ENCODE measurements at places on chromosomes 7 and 10.
A peak's percentile ranks its signal among the peaks of the same experiment; 100 is the strongest.

GRCh38 chr7:74575083-74575784, 82.3 kb upstream of the GTF2I start:
- no peak for DNase-seq

DNA sequence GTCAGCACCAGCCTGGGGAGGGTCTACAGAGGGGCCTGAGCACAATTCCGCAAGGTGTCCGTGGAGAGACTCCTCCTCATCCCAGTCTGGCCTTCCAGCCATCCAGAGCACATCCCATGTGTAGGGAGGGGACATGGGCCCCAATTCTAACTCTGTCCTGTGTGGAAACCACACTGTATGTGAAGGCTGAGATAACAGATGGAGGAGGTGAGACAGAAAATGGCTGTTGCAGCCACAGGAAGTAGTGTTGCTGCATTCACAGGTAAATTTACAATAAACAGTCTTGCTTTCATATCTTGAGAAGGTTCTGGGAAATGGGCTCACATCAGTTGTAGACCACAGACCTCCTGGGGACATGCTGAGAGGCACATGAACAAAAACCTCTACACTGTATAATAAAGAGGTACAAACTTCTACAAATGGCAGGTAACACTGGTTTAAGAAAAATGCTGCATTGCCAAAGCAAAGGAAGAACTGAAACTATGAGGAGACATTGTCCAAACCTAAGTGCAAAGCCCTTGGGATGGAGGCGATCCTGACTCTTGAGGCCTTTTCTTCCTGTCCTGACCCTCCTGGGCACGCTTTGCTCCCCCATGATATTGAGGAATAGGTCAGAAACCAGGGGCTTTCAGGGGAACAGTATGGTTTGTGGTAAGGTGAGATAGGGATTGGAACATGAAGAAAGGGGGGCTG, 21.6 kb upstream of the GIMAP2 start:
- no peak for DNase-seq

DNA sequence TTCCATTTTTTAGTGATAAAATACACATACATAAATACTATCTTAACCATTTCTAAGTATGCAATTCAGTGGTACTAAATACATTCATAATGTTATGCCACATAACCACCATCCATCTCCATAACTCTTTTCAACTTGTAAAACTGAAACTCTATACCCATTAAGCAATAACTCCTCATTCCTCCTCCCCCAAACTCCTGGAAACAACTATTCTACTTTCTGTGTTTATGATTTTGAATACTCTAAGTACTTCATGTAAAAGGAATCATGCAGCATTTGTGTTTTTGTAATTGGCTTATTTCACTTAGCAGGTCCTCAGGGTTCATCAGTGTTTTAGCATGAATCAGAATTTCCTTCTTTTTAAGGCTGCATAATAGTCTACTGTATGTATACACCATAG, 131.8 kb downstream of the TES start:
- no peak for DNase-seq

DNA sequence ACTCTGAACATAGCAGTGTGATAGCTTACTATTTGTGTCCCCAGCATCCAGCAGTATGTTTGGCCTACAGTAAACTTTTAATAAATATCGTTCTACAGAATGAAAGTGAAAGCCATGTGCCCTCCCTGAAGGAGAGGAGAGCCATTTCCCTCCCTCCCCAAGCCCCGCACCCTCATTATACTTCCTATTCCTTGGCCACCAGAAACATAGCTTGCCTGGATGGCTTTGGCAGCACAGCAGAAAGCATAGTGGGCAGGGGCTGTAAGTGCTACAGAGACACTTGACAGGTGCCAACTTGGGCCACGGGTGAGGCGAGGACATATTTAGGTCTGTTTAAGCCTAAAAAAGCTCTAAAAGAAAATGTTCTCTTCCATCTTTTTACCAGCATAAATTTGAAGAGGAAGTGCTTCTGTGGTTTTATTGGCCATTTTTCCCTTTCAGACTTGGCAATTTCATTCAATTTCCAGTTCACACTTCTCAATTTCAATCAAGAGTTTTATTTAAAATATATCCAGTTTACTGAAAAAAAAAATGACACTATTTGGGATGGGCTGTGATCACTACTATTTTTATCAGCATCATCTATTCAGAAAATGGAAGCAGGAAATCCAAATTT, 12.7 kb downstream of the HHEX start:
- DNase-seq, result no peak

DNA sequence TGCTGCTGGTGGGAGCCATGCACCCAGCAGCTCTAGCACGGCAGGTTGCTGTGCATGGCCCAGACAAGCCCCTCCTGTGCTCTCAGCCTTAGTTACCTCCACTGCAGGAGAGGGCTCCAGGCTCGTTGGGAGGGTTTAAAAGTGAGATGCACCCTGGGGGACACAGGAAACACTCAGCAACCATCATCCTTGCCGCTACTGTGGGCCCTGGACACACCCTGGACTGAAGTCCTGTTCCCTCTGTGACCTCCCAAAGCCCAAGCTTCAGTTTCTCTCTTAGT, 49.0 kb downstream of the FOXL3 start:
- no peak for DNase-seq

GRCh38 chr10:104297697-104298660, 29.0 kb downstream of the GSTO2 start:
- DNase-seq, result no peak

DNA sequence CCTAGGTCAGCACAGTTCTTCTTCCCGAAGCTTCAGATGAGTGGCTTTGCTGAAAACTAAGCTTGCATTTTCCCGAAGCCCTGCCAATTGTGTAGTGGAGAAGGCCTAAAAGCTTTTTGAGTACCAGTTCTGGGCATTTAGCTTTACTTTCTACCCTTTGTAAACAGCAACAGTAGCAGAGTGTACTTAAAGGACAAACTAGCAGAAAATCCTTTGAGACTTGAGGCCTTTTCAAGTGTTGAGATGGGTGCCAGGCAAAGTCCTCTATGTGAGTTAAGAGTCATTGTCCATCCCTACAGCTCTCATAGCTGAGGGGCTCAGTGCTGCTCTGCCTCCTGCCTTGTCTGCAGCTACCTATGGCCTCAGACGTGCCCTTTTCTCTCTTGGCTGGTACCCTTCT, 368.2 kb downstream of the CCSER2 start:
- no peak for DNase-seq

DNA sequence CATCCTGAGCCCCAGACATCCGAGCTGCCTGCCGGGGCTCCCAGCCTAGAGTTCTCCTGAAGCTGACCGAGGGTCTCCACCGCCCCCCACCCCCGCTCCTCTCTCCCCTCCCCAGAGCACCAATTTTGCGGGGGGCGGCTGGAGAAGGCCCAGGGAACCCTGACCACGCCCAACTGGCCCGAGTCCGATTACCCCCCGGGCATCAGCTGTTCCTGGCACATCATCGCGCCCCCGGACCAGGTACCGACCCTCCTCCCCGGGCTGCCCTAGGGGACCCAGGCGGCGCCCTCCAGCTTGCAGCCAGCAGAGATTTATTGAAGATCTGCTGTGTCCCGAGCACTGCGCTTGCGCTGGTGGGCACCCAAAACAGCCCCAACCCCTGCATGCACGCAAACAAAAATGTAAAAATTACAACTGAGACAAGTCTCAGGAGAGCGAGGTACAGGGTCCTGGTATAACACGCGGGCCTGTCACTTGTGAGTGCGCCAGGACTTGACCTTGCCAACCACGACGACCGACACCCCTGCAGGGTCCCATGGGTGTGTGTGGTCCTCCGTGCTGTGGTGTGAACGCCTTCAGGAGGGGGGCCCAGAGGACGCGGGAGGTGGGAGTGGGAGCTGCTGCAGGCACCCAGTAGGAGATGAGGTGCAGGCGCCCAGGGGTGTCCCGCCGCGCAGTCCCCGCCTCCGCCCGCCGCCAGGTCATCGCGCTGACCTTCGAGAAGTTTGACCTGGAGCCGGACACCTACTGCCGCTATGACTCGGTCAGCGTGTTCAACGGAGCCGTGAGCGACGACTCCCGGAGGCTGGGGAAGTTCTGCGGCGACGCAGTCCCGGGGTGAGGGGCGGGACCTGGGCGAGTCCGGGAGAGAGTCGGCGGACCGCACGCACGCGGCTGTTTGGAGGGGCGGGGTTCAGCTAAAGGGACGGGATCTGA, 3.1 kb downstream of the PCOLCE start:
- peak; percentile 65 for DNase-seq

DNA sequence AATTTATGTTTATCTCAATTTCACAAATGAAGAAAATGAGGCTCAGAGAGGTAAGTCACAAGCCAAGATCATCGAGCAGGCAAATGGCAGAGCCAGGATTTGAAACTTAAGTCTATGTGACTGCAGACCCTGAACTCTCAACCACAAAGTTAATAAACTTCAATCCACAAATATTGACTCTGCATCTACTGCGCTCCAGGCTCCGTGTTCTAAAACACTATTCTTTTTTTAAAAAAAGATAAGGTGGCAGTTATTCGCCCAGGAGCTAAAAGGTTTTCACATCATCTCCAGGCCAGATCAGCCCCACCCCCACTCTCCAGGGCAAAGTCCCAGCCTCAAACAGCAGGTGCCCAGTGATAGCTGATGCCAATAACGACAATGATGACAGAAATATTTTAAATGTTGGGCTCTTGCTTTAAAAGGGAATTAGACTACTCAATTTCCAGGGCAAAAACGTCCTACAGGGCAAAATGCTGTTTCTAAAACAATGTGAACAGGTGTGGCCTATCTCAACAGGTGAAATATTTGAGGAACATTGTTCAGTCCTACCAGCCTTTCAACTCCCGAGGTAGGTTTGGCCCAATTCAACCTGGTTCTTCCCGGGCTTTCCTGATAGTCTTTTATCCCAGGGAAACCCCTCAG, 85.2 kb downstream of the SORBS1 start:
- DNase-seq, result no peak

- DNase-seq, result no peak
Observed at GRCh38 chr10:132827423-132827789, 41.5 kb upstream of the NKX6-2 start.

DNA sequence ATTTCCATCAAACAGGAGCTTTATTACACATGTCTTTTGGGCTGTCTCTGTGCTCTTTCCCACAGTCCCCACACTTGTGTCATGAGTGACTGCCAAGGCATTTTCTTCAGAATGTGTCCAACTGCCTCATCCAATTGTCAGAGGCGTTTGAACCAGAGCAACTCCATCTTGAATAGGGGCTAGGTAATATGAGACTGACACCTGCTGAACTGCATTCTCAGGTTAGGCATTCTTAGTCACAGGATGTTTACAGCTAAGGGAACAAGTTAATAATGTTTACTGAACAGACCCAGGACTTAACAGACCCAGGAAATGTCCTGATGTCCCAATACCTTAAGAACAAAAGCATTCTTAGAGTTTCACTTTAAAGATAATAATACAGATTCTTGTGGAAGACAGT, 595.5 kb downstream of the REEP3 start:
- no peak for DNase-seq

GRCh38 chr10:112687647-112688046, 240.6 kb downstream of the VTI1A start:
- no peak for DNase-seq

DNA sequence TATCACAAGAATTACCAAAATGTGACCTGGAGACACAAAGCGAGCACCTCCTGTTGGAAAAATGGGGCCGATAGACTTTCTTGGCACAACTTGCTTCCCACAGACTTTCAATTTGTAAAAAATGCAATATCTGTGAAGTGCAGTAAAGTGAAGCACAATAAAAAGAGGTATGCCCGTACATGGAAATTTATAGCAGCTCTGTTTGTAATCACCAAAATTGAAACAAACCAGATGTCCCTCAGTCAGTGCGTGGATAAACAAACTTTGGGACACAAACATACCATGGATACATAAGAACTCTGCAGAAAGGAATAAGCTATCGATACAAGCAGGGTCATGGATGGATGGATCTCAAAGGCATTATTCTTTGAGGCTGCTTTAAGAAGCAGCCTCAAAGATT, 33.6 kb downstream of the ARID5B start:
- DNase-seq, result no peak

GRCh38 chr7:39623732-39624441, 515 bp downstream of the RALA start:
- DNase-seq, result peak; percentile 71

DNA sequence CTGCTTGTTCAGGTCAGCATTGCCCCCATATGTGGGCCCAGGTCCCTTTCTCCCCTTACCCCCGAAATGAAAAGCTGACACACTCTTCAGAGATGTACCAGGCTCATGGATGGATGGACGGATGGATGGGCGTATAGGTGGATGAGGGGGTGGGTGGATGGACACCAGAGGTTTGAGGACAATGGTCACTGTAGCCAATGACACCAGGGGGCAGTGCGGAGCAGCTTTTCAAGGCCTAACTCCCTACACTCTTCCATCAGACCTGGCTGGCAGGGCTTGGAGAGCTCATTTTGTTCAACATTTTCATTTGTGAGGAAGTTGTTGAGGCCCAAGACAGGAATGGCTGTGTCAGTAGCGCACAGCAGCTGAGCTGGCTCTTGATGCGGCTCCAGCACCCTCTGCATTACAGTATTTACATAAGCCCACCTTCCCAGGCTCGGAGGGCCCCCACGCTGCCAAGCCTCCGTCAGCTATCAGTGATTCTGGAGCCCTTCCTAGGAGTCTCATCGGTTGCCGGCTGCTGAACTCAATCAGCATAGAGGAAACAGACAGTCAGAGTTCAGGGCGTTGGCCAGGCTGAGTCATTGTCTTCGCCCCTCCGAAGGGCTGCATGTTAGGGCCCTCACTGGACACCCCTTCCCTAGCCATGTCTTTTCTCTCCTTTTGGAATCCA, 11.6 kb upstream of the FFAR4 start:
- peak; percentile 71 for DNase-seq

- no peak for DNase-seq
Observed at GRCh38 chr7:12316925-12317324, 86.7 kb downstream of the VWDE start.

DNA sequence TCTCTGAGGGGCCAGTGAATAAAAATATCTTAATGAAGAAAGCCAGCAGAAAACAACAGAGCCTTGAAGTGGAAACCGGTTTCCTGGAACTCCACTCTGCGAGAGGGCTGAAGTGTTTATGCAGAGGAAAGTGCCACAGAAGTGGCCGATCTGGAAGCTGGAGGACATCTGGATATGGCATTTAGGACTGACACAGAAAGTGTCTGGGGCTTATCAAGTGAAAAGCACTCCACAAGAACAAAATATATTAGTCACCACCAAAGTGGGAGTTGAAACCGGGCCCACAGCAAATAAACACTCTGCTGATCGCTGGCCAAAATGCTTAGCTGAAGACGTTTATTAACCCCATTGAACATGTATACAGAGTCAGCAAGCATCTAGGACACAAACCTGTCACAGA, 7.8 kb downstream of the NOD1 start:
- DNase-seq, result no peak

DNA sequence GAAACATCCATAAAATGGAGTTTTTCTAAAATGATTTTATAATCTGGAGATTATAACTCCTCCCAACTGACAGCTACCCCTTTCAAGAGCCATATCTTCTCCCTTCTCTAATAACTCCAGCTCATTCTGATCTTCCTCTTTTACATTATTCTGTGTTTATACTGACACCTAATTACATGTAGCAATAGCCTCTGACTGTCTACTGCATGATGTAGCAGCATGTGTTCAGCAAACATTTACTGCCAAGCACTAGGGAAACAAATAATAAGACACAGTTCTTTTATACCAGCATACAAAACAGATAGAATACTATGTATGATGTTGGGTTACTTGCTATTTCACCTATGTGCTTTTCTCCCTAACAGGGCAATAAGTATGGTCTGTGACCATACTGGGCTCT, 20.7 kb downstream of the RBM28 start:
- DNase-seq, result no peak

- no peak for DNase-seq
Observed at GRCh38 chr7:132604121-132604520, 27.9 kb upstream of the PLXNA4 start.

Data from retina (tissue), 1 donor.